ENCODE measurements at places on chromosomes 2 and 18.

DNA sequence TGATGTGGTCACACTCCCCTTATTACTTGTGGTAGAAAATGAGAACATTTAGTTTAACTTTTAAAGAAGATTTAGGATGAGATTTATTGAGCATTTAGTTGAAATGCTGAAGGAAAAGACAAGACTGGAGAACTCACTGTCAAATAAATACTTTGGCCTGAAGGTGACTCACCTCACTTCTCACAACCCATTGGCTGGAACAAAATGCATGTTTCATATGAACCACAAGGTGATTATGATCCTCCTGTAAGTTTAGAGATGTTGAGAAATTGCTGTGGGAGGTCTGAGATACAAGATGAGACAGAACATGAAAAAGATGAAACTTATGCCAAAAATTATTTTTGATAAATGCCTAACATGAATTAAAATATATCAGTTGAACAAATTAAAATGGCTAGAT lies 1004.5 kb downstream of the SOCS6 start:
- DNase-seq = no peak

GRCh38 chr18:64872710-64873458 lies 724.0 kb upstream of the LINC00305 start:
- no peak for DNase-seq

GRCh38 chr18:49993299-49993698 lies 180.0 kb upstream of the ACAA2 start:
- no peak for DNase-seq

DNA sequence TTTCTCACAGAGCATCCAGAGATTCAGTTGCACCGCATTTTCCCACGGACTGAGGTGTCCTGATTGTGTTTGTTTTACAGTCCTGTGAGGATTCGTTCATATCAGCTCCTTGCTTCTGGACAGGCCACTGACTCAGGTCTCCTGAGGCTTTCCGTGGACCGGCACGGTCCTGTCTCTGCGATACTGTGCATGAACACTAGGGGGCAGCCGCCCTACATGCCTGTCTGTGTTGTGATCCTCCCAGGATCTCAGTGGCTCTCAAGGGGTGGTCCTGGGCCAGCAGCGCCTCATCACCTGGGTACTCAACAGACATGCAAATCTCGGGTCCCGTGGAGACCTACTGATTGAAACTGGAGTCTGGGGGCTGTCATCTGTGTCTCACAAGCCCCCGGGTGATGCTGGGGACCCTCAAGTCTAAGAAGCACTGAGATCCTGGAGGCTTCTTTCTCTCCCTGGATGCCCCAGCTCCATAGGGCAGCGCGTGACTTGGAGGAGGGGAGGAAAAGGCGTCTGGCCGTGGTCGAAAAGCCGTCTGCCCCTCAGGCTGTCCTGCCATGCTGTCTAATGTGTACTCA lies 28.9 kb downstream of the IL1R2 start:
- DNase-seq = peak; percentile 56

GRCh38 chr2:148122788-148123187 lies 101.9 kb downstream of the MBD5 start:
- DNase-seq = no peak

- DNase-seq = no peak
Measured at GRCh38 chr18:35241448-35241804, 592 bp downstream of the ZNF397 start.

- no peak for DNase-seq
Measured at GRCh38 chr18:58270396-58270795, 226.4 kb downstream of the NEDD4L start.

DNA sequence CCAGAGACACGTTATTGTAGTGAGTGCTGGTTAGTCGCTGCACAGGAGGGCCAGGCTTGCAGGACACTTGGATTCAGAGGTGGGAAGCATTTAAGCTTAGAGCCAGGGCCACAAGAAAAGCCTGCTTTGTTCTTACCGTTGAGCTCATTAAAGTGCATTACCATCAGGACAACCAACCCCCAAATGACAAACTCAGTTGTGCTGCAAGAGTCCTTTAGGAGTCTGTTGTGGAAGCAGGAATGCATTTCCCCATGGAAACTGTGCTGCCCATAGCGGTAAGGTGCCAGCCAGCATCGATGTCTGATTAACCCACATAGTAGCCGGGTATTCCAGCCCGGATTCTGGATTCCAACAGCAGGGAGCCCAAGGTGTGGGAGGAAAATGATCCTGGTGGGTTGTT lies 23.4 kb upstream of the REEP1 start:
- DNase-seq = no peak

GRCh38 chr18:75533950-75534349 lies 106.4 kb upstream of the SMIM21 start:
- no peak for DNase-seq

DNA sequence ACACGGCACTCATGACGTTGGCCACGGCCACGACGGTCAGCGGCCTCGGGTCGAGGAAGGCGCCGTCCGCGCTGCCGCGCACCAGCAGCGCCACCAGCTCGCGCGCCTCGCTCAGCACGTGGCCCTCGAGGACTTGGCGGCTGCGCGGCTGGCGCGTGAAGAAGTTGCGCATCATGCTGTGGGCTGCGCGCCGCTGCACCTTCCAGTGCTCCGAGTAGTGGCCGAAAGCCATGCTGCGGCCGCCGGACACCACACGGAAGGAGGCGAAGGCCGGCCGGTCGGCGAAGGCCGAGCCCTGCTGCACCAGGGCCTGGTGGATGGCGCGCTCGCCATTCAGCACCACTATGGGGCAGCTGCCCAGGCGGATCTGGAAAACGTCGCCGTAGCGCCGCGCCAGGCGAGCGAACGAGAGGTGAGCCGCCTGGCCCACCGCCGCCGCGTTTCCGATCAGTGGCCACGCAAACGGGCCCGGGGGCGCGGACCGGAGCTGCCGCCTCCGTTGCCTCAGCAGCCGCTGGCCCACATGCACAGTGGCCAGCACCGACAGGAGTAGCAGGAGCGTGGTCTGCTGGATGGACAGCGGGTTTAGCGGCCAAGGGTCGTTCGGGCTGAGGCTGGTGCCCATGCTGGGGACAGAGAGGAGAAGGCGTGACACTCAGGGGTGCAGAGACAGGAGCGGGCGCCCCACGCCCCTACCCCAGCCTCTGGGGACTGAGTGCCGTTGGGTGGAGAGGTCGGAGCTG lies 1.0 kb downstream of the CYP1B1 start:
- DNase-seq = no peak
